Hematopoietic multipotent progenitor cell (in vitro differentiated cells): ENCODE measurements at places on chromosomes 7 and 10.

- DNase-seq: no peak
These were observed 57.0 kb downstream of the SHTN1 start for GRCh38 chr10:116947841-116948529.

GRCh38 chr10:76887223-76888010 lies 750.2 kb downstream of the KCNMA1 start:
- no peak for DNase-seq

- DNase-seq: no peak
These were observed 10.8 kb upstream of the RAMP3 start for GRCh38 chr7:45146531-45147379.

GRCh38 chr7:130867581-130868136 lies 133.7 kb upstream of the KLF14 start:
- DNase-seq: no peak

DNA sequence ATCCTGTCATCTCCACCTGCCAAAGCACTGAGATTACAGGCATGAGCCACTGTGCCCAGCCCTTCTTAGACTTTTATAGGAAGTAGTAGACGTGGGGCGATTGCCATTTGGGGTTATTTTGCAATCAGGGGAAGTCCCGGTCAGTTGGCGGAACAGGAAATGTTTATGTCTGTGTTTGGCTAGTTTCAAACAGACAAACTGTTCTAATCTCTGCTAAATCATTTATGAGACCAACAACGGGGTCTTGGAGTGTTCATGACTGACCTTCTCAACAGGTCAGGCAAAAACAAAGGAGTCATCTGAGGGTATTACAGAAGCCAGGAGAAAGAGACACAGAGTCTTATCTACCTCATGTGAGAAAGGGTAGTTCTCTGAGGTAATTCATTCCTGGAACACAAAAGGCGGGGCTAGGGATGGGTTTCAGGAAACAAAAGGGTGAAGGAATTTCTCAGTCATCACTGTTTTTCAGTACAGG lies 6.6 kb upstream of the TPK1 start:
- DNase-seq: no peak

DNA sequence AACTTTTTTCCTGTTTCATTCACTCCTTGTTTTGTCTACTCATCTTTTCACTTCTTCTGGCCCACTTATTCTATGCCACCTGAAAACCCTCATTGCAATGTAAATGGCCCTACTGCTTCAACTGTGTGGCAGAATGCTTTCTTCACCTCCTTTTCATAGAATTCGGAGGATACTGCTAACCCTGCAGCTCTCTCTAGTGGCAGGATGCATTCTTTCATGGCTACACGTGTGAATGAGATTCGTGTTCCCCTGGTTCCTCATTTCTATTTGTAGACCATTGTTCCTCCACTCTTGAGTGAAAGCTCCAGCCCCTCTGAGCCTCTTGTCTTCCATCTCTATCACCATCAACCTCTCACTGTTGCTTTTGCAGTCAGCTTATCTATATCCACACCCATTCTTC lies 20.9 kb upstream of the CYP26C1 start:
- no peak for DNase-seq

DNA sequence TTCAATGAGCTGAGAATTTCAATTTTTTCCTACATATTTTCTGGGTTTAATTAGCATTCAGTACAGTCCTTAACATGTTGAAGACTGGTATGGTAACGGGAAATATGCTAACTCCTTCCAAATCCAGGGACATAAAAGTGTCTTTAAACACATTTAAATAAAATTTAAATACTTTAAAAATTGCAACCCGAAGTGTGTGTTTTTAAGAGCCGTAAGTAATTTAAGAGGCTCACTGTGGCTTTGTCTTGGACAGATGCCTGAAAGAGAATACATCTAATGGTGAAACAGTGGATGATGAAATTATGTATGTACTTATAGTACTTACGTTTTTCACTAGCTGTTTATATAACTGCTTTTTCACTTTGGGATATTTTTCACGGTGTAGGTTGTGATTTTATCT lies 687.3 kb upstream of the CELF2 start:
- no peak for DNase-seq

- peak; percentile 60 for DNase-seq
These were observed 28.4 kb downstream of the UBE2D4 start for GRCh38 chr7:43954524-43955228.

- no peak for DNase-seq
These were observed 450.3 kb downstream of the GRID1 start for GRCh38 chr10:85916286-85916685.

DNA sequence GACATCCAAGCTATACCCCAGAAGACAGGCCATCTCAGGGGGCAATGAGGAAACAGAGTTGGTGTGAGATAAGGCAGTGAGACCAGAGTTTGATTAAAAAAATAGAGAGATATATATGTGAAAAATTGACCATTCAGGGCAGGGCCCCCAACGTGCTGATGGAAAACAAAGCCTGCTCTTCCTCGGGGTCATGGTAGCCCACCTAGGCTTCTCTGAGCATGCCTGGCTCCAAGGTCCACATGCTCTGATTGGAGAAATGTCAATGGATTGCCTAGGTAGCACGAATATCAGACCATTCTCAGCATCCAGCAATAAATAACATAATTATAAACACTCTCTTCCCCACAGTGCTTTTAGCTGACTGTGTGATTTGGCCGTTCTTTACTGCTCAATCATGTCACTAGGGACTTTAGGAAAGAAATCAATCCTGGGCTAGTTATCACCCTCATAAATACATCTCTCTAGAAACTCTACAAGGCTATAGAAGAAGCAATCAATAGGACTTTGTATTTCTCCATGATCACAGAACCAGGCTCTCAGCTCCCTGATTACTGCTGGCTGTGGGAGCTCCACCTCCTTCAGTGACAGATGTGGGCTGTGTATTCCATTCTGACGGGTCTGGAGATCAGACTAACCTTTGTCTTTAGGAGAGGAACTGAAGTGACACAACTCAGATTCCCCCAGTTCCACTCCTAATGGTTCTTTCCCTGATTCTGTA lies 766.4 kb downstream of the GRID1 start:
- DNase-seq: no peak

- no peak for DNase-seq
These were observed 161.6 kb upstream of the MKLN1 start for GRCh38 chr7:131166066-131166465.
